ENCODE measurements at places on chromosomes 6 and 20.

GRCh38 chr20:51698252-51698651, 69.9 kb downstream of the ATP9A start:
- no peak for DNase-seq

DNA sequence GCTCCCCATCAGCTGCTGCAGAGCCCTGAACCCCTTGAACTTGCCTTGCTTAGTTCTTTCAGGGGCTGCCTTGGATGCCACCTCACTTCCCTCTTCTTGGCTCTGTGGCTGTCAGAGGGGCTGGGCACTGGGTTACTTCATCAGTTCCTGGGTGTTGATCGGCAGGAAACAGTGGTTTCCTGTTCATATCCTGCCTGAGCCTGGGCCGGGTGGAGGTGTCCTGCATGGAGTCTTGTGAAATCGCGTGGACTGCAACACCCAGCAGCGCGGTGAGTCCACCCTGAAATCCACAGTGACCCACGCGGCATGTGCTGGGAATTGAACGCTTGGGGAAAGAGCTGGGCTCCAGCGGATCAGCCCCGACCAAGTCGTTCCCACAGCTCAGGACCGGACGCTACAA, 97.5 kb downstream of the CDH26 start:
- no peak for DNase-seq

DNA sequence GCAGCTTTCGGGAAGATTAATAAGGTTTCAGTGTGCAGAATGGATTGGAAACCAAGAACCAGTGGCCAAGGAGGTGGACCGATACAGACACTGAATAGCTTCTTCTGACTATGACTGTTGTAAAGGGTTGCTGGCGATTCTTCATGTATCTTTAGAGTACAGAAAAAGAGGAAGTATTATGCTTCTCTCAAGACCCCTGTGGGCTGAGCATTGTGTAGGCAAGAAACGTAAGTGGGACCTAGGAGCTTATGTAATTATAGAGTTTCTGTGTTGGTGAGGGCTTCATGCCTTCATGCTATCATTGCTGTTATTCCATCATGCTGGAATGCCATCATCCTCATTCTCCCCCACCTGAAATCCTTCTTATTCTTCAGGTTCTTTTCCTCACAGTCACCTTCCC, 105.4 kb upstream of the AKIRIN2 start:
- DNase-seq, result no peak

GRCh38 chr20:6525447-6526303, 241.8 kb upstream of the BMP2 start:
- DNase-seq, result no peak

GRCh38 chr6:143111443-143111842, 50.8 kb downstream of the AIG1 start:
- no peak for DNase-seq

DNA sequence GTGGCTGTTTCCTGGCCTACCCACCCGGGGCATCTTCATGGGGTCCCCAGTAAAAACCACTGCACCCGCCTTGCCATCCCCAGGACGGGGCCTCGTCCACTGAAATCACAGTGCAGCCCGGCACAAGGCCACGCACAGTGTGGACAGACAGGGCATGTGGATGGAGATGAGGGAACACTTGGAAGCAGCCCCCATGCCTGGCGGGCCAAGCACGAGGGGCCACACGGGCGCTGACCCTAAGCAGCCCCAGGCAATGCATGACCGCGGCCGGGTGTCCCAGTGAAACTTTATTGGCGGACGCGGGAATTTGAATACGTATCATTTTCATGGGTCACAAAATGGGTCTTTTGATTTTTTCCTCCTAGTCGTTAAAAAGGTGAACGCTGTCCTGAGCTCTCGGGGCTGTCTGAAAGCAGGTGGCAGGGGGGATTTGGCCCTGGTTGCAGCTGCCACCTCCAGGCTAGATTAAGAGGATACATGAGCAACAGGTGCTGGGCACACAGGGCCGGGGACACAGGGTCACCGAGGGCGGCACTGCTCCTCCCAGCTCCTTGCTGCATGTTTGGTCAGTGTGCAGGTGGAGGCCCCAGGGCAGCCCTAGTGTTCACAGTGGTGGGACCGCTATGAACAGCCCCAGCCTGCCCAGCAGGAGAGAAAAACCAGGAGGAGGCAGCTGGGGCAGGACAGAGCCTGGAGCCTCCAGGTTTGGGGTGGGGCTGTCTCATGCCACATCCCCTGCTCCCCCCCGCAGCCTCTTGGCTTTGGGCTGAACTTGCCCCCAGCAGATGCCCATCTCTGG, 74.9 kb upstream of the SLCO4A1 start:
- no peak for DNase-seq

DNA sequence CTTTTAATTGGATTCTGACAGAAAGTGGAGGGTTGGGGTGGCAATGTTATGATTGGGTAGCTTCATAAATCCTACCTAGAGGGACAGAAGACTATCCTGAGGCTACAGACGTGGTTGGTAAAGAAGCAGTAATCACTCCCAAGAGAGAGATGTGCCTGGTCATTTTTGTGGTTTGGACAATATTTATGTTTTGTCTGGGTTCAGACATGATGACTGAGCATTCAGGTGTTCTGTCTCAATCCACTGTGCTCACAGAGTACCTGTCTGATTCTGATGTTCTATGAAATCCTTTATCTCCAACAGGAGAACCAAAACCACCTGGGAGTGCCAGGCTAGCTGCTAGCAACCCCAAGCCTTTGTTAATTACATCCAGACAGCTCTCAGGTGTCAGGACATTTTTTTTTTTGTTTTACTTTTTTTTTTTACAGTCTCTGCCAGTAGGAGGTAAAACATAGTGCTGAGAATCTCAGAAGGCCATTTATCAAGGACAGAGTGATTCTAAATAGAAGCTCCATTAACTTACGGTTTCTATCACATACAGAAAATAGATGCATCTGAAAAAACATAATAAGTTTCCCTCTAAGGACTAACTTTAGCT, 1.6 kb upstream of the HLA-DQA1 start:
- no peak for DNase-seq

GRCh38 chr20:23484081-23484480, 6.8 kb upstream of the CST8 start:
- no peak for DNase-seq

DNA sequence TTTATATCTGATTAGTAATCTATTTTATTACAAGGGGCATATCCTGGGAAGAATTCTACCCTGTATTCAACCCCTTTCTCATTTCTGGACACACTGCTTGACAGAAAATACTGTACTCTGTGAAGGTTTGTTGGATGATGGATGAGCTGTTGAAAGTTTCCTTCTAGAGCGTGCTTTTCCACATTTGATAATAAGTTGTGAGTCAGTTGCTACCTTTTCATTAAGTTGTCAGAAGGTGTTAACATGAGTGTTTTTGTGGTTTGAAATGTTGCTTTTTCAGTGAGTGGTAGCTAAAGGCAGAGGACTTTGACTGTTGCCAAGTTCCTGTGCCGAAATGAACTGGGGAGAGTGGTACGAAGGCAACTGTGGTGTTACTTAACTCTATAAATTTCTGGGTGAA, 3.9 kb upstream of the ECI2 start:
- no peak for DNase-seq

DNA sequence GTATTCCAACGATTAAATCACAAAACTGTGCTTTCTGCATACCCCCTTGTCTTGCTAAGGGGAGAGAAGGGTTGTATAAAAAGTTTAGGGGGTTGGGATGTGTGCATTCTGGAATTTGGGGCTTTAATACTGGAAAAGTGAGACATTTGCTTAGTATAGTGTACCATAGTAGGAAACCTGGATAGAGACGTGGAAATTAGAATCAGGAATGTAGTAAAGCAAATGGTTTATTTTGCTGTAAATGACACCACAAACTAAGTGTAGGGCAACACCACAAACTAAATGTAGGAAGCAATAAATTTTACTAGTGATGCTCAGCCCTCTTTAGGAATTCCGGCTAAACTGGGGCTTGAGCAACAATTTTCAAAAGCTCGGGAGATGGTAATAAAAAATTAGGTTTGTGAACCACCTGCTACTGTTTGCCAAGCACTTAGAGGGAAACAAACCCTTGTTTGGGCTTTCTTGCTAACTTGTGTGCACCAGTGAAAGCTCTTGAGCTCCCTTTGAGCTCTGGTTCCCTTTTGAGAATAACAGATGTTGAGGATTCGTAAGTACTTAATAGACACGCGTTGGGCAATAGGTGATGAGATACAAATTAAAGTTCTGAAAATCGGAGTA, 13.8 kb downstream of the BRD2 start:
- peak; percentile 42 for DNase-seq

DNA sequence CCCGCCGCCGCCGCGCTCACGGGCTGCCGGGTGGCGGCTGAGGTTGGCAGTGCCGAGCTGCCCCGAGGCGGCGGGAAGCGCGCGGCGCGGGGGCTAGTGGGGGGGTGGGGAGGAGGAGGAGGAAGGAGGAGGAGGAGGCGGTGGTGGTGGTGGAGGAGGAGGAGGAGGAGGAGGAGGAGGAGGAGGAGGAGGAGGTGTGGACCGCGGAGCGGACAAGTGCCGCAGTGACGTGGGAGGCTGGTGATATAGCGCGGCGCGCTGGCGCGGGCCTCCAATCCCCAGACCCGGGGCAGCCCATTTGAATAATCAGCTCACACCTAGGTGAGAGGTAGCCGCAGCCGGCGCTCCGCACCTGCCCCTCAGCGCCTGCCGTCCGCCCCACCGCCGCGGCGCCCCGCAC, at the start of gene FOXA2:
Gene FOXA2, minus strand, starts transcription at position 51 of the 400 bp plus-strand sequence. CDS start 294 bp downstream, outside the sequence.
- DNase-seq, result peak; percentile 66

GRCh38 chr6:100117680-100118079, 123.7 kb upstream of the MCHR2 start:
- no peak for DNase-seq

GRCh38 chr20:36836591-36837269, 39.2 kb upstream of the TLDC2 start:
- peak; percentile 23 for DNase-seq

All from NCI-H1092 treated with DMSO at 0.1 percent for 48 hours (cell line).